ENCODE measurements at places on chromosomes 16 and 17. TPM values are rescaled to one million over a fixed set of nuclear protein-coding genes. Genes with fewer than 3 reads are reported as not detected.
A peak's percentile ranks its signal among the peaks of the same experiment; 100 is the strongest.

GRCh38 chr17:4476511-4477070, 22.1 kb upstream of the SPNS2 start:
- no peak for DNase-seq

DNA sequence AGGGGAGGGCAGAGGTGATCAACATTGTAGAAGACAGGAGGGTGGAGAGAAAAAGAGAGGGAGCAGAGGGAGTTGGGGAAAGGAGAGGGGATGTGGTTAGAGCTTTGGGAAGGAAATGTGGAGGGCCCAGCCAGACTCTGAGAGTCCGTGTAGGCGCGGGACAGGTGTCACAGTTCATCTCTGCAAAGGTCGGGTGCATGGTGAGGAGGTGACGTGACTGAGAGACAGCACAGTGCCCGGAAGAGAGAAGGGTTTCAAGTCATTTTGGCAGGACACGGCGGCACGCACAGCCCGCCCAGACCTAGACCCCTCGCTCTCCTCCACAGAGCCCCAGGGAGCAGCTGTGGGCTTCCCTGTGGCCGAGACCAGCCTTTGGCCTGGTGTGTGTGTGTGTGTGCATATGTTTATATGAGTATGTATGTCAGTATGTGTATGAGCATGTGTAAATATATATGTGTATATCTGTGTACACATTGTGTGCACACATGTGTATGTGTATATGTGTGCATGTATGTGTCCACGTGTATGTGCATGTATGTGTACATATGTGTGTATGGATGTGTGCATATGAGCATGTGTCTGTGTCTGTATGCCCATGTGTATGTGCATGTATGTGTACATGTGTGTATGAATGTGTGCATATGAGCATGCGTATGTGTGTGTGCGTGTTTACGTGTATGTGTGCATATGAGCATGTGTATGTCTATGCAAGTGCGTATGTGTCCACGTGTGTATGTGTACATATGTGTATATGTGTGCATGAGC, 104.6 kb downstream of the SEC14L1 start:
- no peak for DNase-seq

MT2A gene
- total RNA-seq = 521 TPM

DNA sequence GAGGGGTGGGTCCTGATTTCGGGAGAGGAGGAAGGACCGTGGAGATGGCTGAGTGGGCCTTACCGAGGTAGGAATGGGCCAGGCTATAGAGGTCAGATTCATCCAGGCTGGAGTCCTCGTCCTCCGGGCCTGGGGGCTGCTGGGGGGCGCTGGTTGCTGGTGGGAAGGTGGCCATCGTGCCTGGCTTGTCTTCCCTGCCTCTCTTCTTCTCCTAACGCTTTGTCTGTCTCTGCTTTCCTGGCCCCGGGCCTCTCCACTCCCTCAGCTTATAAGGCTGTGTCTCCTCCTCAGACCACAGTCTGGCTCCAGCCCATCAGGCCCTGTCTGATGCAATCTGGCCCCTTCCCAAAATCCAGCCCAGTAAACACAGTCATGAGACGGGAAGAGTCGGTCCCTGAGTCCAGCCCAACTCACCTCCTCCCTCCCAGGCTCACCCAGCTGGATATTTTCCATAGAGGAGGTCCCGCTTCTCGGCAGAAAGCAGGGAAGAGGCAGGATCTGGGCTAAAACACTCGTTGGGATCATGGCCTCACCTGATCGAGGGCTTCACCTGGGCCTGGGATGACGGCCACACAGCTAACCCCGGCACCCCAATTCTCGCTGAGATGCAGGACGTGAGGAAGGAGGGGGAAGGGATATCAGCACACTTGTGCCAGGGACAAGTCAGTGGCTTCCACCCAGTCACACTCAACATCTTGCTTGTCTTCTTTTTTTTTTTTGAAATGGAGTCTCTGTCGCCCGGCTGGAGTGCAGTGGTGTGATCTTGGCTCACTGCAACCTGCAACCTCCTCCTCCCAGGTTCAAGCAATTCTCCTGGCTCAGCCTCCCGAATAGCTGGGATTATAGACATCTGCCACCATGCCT, at the start of gene NUPR1:
Gene NUPR1 (minus strand): TSS at position 242 of the 864 bp plus-strand sequence. CDS start 67 bp downstream, at position 175.
- peak; percentile 94 for DNase-seq

ANKS3 gene
- 15.8 TPM for total RNA-seq

DNA sequence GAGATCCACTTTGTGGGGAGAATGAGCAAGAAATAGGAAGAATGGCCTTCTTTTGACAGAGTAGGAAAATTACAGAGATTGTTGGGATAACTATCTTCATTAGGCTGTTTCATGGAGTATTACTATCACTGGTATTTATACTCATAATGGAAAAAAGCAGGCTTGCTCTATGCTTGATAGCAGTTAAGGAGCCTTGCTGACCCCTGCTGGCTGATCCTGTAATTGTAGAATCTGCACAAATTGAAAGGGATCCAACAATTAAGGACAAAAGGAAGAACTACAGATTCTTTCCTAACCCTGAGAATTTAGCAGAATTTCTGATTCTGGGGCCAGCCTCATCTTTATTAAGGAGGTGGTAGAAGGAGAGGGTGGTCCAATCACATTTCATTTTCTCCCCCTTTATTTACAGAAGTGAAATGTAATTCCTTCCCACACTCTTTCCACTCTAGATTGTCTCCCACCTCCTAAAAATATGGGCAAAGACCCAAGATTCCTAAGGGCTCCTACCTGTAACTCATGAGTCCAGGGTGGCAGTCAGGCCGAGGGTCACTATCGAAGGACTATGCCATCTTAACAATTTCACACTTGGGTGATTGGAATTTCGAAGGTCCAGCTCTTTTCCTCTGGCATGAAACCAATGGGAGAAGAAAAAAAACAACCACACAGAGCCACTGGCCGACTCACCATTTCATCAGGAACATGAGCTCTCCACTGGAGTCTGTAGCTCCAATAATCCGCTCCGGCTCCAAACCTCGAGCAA, 26.3 kb downstream of the NFE2L1 start:
- DNase-seq = peak; percentile 73

GRCh38 chr16:50169555-50170096, 16.5 kb downstream of the TENT4B start:
- DNase-seq = peak; percentile 31

DNA sequence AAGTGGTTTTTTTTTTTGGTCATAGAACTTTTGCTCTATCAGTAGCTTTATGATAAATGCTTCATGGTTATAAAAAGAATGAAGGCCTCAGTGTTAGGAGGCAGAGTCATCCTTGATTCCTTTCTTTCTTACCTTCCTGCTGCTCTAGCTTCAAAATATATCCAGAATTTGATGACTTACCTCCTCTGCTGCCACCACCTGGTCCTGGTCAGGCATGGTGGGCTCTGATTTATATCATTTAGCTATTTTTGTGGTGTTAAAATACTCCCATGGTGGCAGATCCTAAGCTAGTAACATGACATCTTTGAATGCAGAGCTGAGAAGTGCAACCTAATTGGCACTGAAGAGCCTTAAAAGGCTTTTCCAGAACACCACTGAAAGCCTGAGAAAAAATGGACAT, 508.8 kb upstream of the CDH8 start:
- DNase-seq = no peak

GRCh38 chr17:16900288-16900882, 71.5 kb downstream of the TNFRSF13B start:
- DNase-seq = no peak

- DNase-seq = no peak
These were observed 4.6 kb downstream of the PYCR1 start for GRCh38 chr17:81932333-81932983.

GRCh38 chr16:3835089-3835602, 45.4 kb downstream of the CREBBP start:
- no peak for DNase-seq

UBFD1 gene
- total RNA-seq = 136 TPM

- DNase-seq = no peak
These were observed 19.2 kb downstream of the ZNF200 start for GRCh38 chr16:3215601-3216262.

CD68 gene
- 120 TPM for total RNA-seq

NTN3 gene
- 0.44 TPM for total RNA-seq

DNA sequence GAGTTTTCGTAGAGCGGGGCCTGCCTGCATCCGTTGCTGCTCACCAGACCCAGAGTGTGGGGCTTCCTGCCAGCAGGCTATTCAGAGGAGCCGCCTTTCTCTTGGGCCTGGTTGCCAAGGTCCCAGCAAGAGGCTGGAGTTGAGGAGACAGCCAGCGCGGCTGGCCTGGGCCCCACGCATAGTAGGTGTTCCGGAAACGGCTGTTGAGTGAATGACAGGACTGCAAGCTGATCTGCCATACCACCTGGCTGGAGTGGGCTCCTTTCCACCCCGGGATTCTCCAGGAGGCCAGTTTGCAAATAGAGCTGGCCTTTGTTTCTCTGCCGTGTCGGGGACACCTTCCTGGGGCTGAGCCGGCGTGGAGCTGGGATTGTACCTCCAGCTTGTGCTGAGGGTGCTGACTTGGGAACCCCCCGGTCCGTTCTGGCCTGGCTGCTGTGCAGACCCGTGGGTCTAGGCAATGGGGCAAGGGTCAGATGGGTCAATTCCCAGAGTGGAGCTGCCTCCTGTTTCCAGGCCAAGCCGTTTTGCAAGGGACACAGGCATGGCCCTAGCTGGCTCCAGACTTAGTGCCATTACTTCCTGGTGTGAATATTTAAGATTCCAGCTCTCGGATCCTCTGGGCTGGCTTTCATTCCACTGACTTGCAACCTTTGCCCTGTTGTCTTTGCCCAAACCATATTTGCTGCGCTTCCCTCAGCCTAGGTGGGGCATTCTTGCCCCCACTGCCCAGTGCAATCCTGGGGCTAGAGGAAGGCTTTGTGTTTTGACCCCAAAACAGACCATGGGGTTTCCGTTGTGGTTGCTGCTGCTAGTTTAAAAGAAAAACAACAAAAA, 68.8 kb downstream of the CMIP start:
- no peak for DNase-seq

GRCh38 chr17:51050291-51051033, 70.2 kb downstream of the SPAG9 start:
- DNase-seq = peak; percentile 15

CLEC10A gene
- not detected for total RNA-seq

HEATR3 gene
- total RNA-seq = 15.8 TPM

DNA sequence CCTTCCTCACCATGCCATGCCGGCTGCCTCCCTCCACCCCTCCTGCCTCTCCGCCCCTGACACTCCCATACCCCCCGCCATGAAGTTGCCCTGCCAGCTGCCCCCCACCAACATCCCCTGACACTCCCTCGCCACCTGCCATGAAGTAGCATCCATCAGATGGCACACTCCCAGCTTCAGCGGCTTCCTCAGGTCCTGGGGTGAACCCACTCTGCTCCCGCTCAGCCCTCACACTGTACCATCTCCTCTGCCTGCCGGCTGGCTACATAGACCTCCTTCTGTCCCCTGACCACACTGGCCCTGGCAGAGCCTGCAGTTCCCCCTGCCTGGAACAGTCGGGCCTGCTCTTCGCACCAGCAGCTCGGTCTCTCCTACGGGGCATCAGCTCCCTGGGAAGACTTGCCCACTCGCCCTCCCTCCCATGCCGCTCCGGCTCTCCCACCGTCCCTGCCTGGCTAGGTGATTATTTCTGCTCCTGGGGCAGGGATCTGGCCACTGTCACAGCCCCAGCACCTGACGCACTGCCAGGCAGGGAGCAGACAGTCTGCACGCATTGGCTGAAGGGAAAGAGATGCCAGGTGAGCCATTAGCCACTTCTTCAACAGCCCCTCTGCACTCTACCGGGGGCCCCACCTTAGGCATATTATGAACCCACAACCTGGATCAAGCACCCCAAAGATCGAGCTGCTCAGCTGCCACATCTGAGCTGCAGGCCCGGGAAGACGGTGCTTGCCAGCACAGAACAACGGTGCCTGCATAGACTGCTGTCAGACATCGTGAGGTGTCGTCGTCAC, 9.0 kb downstream of the CANT1 start:
- DNase-seq = no peak

CD300LD gene
- total RNA-seq = not detected

- DNase-seq = no peak
These were observed 458.5 kb downstream of the RBFOX1 start for GRCh38 chr16:7791028-7791590.

GRCh38 chr16:27520982-27521673, 28.6 kb downstream of the GTF3C1 start:
- peak; percentile 14 for DNase-seq

GRCh38 chr16:29777576-29778350, at the start of gene ZG16:
Gene ZG16 (plus strand): TSS chr16:29778256. CDS start chr16:29779267, 1,011 bp downstream.
- DNase-seq = no peak

- no peak for DNase-seq
These were observed 173.7 kb downstream of the TRIM37 start for GRCh38 chr17:58932956-58933355.

DNA sequence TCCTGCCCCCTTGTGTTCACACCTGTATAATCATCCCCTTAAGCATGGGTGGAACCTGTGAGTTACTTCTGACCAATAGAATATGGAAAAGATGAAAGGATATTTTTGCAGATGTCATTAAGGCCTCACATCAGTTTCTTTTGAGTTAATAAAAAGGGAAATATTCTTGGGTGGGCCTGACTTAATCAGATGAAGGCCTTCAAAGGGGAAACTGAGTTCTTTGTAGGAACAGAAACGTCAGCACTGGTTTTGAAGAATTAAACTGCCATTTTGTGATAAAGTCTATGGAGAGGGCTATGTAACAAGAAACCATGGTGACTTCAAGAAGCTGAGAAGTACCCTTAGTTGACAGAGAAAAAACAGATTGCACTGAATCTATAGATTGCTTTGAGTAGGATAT, 168.7 kb upstream of the CNTNAP4 start:
- no peak for DNase-seq

- peak; percentile 39 for DNase-seq
These were observed 60.9 kb downstream of the RPTOR start for GRCh38 chr17:80605326-80606066.

- DNase-seq = no peak
These were observed 66.7 kb downstream of the FTO start for GRCh38 chr16:53770641-53771040.

KRT31 gene
- not detected for total RNA-seq

GRCh38 chr17:13078591-13079385, 61.0 kb upstream of the ELAC2 start:
- DNase-seq = no peak
